ENCODE measurements at places on chromosomes 2 and 18. TPM values are rescaled to one million over a fixed set of nuclear protein-coding genes. Genes with fewer than 3 reads are reported as not detected.

Gene SLC11A1
- total RNA-seq = under 0.01 TPM

Gene ALPG
- total RNA-seq = not detected

Gene GALNT5
- total RNA-seq = not detected

Gene GPR39
- 0.10 TPM for total RNA-seq

Gene CYP27A1
- 9.1 TPM for total RNA-seq
